A673 (cell line): ENCODE measurements at places on chromosomes 2 and 18. TPM values are rescaled to one million over a fixed set of nuclear protein-coding genes. Genes with fewer than 3 reads are reported as not detected.
A peak's percentile ranks its signal among the peaks of the same experiment; 100 is the strongest.

The KIAA2012 gene
- 0.13 TPM in 1 of 2 replicates, not detected in the other for total RNA-seq

The TGFA gene
- total RNA-seq: 0.13 TPM in 1 of 2 replicates, not detected in the other

The MYOM1 gene
- 0.37 and 0.46 TPM in 2 replicates for total RNA-seq

The ERMN gene
- total RNA-seq: not detected in 2 replicates

The TMEM247 gene
- total RNA-seq: not detected in 2 replicates

DNA sequence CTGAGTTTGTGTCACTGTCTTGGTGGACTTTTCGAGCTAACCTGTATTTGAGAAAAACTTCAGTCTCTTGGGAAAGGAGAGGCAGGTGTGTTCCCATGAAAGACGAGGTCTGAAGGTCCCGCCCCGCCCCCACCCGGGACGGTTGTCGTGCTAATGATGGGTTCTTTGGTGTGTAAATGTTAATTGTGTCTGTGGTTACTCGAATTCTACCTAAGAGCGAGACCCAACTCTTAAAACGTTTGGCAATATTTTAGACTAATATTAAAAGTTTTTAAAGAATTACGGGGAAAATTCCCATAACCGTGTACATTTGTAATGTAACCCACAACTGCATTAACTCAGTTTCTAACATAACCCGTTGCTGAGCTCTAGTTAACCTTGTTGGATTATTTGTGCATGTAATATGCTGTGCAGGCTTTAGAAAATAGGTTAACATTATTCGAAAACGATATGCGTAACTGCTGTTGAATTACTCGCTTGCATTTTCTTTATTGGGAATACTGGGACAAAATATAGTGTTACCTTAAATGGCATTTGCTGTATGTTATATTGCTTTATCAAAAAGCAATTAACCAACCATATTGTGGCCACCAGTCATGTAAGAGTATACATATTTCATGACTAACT is 833 bp downstream of the EPB41L5 start:
- no peaks in the 10 kb centered on the region for H3K36me3 ChIP-seq
- peak; percentile 32 for DNase-seq
- peak overlapping the region; percentile 91 for H3K27ac ChIP-seq
- H3K4me1 ChIP-seq: peaks cover 7% of the 10 kb centered on the region
- peak overlapping the region; percentile 74 for H3K4me3 ChIP-seq

GRCh38 chr2:110875384-110875725 is 143.0 kb downstream of the ACOXL start:
- no peak overlapping the region for H3K4me3 ChIP-seq
- no peaks in the 10 kb centered on the region for H3K4me1 ChIP-seq
- H3K36me3 ChIP-seq: no peaks in the 10 kb centered on the region

GRCh38 chr2:218332920-218333645 is 23.6 kb upstream of the CATIP start:
- H3K36me3 ChIP-seq: no peaks in the 10 kb centered on the region
- no peak overlapping the region for H3K4me3 ChIP-seq
- no peak overlapping the region for H3K27ac ChIP-seq
- H3K27me3 ChIP-seq: no peaks in the 10 kb centered on the region

- DNase-seq: no peak
- H3K36me3 ChIP-seq: no peaks in the 10 kb centered on the region
- H3K27me3 ChIP-seq: no peaks in the 10 kb centered on the region
- peak overlapping the region; percentile 27 for H3K4me3 ChIP-seq
Observed at GRCh38 chr18:75247611-75248421, 37.2 kb downstream of the TSHZ1 start.

- H3K27ac ChIP-seq: no peak overlapping the region
- DNase-seq: no peak
- H3K4me1 ChIP-seq: no peaks in the 10 kb centered on the region
- H3K27me3 ChIP-seq: peaks cover 2% of the 10 kb centered on the region
- no peak overlapping the region for H3K4me3 ChIP-seq
- H3K36me3 ChIP-seq: no peaks in the 10 kb centered on the region
Observed at GRCh38 chr18:48454261-48454757, 45.1 kb upstream of the ZBTB7C start.

GRCh38 chr2:240440704-240441320 is 5.3 kb downstream of the GPC1 start:
- no peak overlapping the region for H3K4me3 ChIP-seq
- H3K36me3 ChIP-seq: no peaks in the 10 kb centered on the region
- no peak overlapping the region for H3K27ac ChIP-seq
- peaks cover 15% of the 10 kb centered on the region for H3K27me3 ChIP-seq
- no peak for DNase-seq

GRCh38 chr2:56372071-56372656 is 188.4 kb downstream of the CCDC85A start:
- no peaks in the 10 kb centered on the region for H3K36me3 ChIP-seq
- no peak overlapping the region for H3K4me3 ChIP-seq
- no peak for DNase-seq
- H3K4me1 ChIP-seq: no peaks in the 10 kb centered on the region

GRCh38 chr2:105368759-105369408 is 30.0 kb downstream of the FHL2 start:
- no peaks in the 10 kb centered on the region for H3K4me1 ChIP-seq
- no peak for DNase-seq
- H3K27me3 ChIP-seq: no peaks in the 10 kb centered on the region
- no peak overlapping the region for H3K27ac ChIP-seq
